ENCODE measurements at places on chromosomes 1 and 21.

GRCh38 chr21:17709266-17709611 lies 96.5 kb upstream of the BTG3 start:
- DNase-seq, result no peak

DNA sequence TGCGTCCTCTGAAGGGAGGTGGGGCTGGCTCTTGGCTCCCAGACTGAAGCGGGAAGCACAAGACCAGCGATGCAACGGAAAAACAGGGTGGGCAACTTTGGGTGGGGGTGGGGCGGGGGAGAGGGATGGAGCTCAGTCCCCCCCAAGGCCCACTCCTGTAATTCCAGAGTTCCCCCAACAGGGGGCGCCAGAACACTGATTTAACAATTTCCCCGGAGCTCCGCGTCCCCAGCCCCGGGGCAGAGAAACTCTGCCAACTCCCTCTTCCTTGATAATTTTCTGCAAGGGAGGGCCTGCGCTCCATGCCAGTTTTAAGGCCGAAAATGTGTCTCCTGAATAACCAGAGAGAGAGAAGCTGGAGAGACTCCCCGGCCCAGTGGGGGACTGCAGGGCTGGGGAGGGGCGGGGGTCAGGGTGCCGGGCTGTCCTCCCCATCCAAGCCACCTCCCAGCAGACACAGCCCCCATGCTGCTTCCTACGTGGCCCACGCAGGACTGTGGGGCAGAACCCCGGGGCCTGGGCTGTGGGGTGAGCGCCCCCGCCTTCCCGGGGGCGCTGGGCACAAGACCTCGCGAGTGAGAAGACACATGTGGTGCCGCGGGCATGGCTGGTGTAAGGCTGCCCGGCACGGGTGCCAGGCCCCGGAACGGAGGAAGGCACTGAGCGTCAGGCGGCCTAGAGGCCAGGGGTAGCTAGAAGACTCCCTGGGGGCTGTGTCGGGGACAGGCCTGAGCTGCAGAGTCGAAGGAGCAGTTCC lies 51.4 kb downstream of the KIF21B start:
- DNase-seq, result peak; percentile 53

- no peak for DNase-seq
Observed at GRCh38 chr1:205360891-205361290, 4.2 kb upstream of the KLHDC8A start.

DNA sequence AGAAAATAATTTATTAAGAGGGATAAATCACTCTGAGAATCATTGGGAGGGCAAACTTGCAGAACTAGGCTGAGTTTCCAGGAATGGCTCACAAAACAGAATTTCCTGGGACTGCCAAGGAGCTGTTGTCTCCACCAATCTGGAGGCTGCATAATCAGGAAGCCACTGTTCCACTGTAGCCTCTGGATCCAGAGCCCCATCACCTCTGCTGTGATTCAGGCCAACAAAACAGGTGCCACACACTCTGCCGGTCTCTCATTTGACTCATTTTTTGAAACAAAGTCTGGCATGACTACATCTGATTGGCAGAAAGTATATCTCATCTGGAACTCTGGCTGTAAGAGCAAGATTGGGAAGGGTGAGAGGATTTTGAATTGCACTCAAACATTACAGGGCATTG lies 178.9 kb upstream of the C1orf105 start:
- DNase-seq, result no peak

GRCh38 chr1:170150016-170150415 lies 4.3 kb downstream of the NTMT2 start:
- no peak for DNase-seq

- no peak for DNase-seq
Observed at GRCh38 chr1:48571303-48571987, 99.4 kb upstream of the SPATA6 start.

GRCh38 chr1:12436817-12437599 lies 181.0 kb downstream of the DHRS3 start:
- DNase-seq, result no peak

DNA sequence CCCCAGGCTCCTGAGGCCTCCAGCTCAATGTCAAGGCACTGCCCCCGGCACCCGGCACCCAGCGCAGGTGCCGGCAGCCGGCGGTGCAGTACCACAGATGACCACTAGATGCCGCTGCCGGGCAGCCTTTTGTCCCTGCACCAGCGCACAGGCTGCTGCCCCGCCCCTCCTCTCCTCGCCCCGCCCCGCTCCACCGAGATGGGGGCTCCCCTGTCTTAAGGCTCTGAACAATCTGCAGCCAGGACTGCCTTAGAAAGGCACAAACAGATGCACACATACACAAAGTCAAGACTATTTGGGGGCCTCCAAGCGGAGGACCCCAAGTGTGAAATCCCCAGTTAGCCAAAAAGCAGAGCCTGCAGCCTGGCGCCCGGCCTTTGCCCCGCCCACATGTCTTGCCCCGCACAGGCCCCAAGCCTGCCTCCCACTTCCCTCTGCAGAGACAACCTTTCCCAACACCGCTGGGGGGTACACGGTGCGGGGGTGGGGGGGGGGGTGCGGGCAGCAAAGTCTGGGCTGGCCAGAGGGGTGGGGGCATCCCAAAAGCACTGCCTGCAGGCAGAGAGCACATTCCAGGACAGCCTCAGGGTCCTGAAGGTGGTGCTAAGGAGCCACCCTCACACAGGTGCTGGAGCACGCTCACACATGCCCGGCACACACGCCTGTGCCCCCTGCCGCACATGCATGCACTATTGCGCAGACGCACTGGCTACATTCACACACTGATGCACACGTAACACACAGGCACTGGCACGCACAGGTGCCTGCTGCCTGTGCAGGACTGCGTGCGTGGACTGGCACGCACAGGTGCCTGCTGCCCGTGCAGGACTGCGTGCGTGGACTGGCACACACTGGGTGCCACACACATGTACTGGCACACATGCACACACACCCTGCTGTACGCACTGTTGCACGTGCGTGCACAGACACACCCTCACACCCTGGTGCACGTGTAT lies 37.1 kb downstream of the ARHGEF16 start:
- DNase-seq, result peak; percentile 85

GRCh38 chr1:155051777-155052398 lies 772 bp downstream of the ADAM15 start:
- no peak for DNase-seq

- no peak for DNase-seq
Observed at GRCh38 chr1:68085752-68086151, 35.3 kb upstream of the DIRAS3 start.

- no peak for DNase-seq
Observed at GRCh38 chr1:89087241-89087640, 22.2 kb upstream of the GBP1 start.

DNA sequence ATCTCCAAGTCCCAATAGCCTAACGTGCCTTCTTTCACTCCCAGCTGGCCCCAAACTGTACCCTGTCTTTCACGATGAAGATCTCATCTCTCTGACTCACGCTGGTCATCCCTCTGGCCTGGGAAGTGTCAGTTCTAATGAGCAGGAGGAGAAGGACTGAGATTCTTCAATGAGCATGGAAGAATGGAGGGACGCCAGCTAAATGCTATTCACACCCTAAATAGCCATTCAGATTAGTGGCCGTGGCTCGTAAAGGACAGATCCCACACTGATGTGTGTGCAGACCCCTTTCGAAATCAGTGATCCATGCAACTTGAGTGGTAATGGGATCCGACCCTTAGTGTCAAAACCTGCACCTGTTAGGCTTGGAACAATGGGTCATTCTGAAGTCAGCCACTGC lies 75.9 kb upstream of the SMYD2 start:
- no peak for DNase-seq

DNA sequence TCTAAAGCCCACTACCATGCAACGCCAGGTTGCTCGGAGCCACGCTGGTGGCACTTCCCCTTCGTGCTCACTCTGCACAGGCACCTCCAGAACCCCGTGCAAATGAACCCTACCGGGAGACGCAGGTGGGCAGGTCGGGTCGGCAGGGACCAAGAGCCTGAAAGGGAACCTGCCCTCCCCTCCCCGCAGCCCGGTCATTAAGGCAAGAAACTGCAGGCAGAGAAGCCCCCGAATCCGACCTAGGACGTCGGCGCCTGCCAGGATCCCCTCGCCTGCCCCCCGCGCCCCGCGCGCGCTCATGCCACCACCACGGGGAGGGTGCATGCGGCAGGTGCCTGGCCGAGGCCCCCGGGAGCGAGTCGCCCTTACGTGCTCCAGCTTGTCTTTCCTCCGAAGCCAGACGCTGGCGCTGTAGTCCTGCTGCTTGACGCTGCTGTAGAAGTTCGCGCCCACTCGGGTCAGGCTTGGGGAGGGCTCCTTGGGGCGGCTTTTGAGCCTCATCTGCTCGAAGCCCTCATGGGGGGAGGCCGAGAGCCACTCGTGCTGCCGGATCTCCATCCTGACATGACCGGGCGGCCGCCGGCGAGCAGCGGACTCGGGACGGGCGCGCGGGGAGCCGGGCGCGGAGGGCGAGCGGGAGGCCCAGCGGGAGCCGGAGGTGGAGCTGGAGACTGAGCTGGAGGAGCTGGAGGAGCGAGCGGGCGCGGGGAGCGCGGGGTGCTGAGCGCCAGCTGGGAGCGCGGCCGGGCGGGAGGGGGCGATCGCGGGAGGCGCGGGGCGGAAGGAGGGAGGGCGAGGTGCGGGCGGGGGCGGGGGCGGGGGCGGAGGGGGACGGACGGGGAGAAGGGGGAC lies 552 bp downstream of the PLD5 start:
- no peak for DNase-seq
